ENCODE measurements at places on chromosomes 5 and 9.

DNA sequence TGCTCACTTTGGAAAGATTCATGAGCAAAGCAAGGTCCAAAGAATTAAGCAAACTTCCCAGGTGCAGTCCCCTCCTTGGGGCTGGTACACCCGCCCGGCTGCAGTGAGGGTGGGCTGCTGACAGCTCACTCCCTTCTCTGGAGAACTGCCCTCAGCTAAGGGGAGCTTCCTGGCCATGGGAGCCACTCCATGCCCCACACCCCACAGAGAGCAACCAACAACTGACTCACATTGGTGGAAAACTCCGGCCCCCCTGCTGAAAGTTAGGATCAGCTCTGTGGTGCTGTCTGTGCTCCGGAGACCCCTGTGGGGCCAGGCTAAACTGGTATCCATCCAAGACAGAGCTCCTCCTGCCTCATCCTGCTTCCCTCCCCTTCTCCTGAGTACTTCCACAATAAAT lies 223.0 kb downstream of the GABBR2 start:
- DNase-seq: no peak

DNA sequence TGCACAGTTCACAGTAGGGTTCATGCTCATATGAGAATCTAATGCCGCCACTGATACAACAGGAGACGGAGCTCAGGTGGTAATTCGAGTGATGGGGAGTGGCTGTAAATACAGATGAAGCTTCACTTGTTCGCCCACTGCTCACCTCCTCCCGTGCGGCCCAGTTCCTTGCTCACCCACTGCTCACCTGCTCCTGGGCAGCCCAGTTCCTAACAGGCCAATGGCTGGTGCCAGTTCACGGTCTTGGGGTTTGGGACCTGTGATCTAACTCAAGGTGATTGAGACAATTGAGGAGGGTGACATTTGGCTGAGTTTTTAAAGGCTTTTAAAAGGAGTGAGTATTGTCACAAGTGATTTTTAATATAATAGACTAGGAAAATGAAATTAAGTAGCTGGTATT lies 45.4 kb downstream of the RAD23B start:
- no peak for DNase-seq

GRCh38 chr5:110096419-110096818 lies 406.7 kb downstream of the MAN2A1 start:
- DNase-seq: no peak

- DNase-seq: no peak
Measured at GRCh38 chr5:178674334-178674733, 47.5 kb upstream of the CLK4 start.

DNA sequence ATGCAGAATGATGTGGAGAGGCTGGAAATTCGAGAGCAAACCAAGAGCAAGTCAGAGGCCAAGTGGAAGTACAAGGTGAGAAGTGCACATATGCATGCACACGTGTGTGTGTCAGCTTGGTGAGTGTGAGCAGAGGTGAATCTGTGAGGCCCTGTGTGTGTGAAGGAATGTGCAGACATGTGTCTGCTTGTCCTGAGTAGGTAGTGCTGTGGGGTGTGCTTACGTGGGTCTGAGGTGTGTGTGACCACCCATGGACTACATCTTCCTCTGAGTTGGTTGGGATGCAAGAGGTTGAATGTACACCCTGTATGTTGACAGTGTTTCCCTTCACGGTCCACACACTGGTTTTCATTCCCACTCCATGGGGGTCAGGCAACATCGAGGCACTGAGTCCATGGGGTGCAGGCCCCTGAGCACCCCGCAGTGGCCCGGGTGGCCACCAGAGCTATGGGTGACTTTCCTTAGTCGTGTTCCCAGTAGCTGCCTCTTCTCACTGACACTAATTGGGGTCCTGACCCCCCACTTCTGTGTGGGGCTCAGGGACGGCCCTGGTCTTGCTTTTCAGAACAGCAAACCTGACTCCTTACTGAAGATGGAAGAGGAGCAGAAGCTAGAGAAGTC lies 86.7 kb downstream of the PHF2 start:
- DNase-seq: no peak

GRCh38 chr9:127885508-127886281 lies 8.2 kb upstream of the AK1 start:
- no peak for DNase-seq

DNA sequence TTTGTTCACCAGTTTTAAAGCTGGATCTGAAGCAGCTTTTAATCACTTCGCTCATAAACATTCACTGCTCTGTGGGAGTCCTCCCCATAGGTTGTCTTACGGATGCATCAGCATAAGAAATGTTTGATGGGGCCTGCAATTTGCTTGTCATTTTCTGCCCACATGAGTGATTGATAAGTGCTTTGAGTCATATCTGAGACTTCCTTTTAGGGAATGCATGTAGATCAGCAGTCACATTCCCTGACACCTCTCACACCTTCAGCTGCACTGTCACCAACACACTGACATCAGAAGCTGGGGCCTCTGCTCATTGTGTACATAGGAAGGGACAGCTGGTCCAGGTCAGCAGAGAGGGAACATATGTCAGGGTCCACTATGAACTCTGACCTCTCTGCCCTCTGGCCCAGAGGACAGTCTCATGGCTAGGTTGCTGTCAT lies 84.1 kb upstream of the SPATA31D4 start:
- no peak for DNase-seq

- DNase-seq: no peak
Measured at GRCh38 chr5:122402955-122403685, 91.1 kb downstream of the SNCAIP start.
